Activated CD4-positive, alpha-beta memory T cell treated with anti-CD3 and anti-CD28 coated beads, Interleukin-2, amount 10 ng/mL, durations not matched to agents 7 days and 5 days (primary cell): ENCODE measurements at places on chromosomes 16 and 17. TPM values are rescaled to one million over a fixed set of nuclear protein-coding genes. Genes with fewer than 3 reads are reported as not detected.

IGSF6 gene
- 0.15 TPM for total RNA-seq

MYH2 gene
- total RNA-seq = not detected

CRHR1 gene
- total RNA-seq = not detected

DHRS7C gene
- total RNA-seq = not detected

CACNG3 gene
- total RNA-seq = not detected

MAP2K3 gene
- total RNA-seq = 76.0 TPM

KRTAP2-2 gene
- not detected for total RNA-seq

DNAI2 gene
- 3.1 TPM for total RNA-seq

LRRC46 gene
- total RNA-seq = 0.45 TPM

ZNF385C gene
- not detected for total RNA-seq

CHST4 gene
- not detected for total RNA-seq

GLP2R gene
- not detected for total RNA-seq

LPO gene
- not detected for total RNA-seq

SLC16A5 gene
- 10.4 TPM for total RNA-seq

CFAP119 gene
- 3.1 TPM for total RNA-seq

CDRT4 gene
- total RNA-seq = 5.1 TPM

STAC2 gene
- total RNA-seq = not detected

CD300H gene
- not detected for total RNA-seq

SCNN1B gene
- total RNA-seq = not detected

CETP gene
- total RNA-seq = not detected

FBXW10 gene
- total RNA-seq = not detected

ABCC12 gene
- total RNA-seq = not detected

PIPOX gene
- 1.4 TPM for total RNA-seq

KRTAP3-2 gene
- total RNA-seq = not detected

OR1A1 gene
- not detected for total RNA-seq

MVP gene
- total RNA-seq = 167 TPM

MAF gene
- 281 TPM for total RNA-seq

SEZ6 gene
- not detected for total RNA-seq

TNS4 gene
- 12.7 TPM for total RNA-seq

SPATA32 gene
- total RNA-seq = 0.20 TPM

NPIPB8 gene
- not detected for total RNA-seq

ARHGAP44 gene
- not detected for total RNA-seq

NTN1 gene
- total RNA-seq = not detected

TEKT5 gene
- total RNA-seq = not detected

RNF43 gene
- not detected for total RNA-seq

TMC5 gene
- total RNA-seq = 0.53 TPM

NME1 gene
- total RNA-seq = 87.9 TPM

ZCCHC14 gene
- total RNA-seq = 4.2 TPM

PRAC1 gene
- not detected for total RNA-seq

CES1 gene
- total RNA-seq = 5.0 TPM

ESRP2 gene
- total RNA-seq = not detected

LGALS9 gene
- 238 TPM for total RNA-seq

PRSS21 gene
- 4.0 TPM for total RNA-seq

EIF3C gene
- total RNA-seq = 434 TPM

AANAT gene
- total RNA-seq = not detected

TPSAB1 gene
- total RNA-seq = not detected

RNF157 gene
- total RNA-seq = 79.8 TPM

ACSM2A gene
- not detected for total RNA-seq

ABCA3 gene
- 8.3 TPM for total RNA-seq
